ENCODE measurements at places on chromosomes 16 and 17.

DNA sequence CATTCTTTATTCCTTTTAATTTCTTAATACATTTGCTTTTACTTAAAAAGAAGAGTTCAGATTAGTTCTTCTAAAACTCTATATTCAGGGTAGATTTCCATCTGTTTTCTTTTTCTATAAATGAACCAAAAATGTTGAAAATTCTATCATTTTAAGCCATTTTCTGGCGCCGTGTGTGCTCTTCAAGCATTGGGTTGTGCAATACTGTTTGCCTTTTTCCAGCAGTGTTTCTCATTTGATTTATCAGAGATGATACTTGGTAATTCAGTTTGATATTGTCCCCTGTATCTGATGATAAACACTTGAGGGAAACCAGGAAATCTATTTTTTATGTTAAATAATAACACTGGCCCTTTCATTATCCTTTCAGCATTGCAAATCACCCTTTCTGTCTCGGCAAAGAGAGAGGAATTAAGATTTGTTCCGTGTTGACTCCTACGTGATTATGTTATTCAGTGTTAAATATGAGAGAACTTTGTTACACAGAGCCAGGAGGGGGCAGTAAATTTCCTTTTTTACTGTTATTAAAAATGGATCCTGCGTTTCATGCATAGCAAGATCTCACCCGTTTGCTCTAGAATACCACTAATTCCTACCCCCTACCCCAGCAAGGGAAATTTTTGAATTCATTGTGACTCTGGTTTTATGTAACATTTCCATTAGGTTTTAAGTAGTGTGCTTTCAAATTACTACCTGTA is 606.9 kb upstream of the RBFOX1 start:
- no peak for DNase-seq

DNA sequence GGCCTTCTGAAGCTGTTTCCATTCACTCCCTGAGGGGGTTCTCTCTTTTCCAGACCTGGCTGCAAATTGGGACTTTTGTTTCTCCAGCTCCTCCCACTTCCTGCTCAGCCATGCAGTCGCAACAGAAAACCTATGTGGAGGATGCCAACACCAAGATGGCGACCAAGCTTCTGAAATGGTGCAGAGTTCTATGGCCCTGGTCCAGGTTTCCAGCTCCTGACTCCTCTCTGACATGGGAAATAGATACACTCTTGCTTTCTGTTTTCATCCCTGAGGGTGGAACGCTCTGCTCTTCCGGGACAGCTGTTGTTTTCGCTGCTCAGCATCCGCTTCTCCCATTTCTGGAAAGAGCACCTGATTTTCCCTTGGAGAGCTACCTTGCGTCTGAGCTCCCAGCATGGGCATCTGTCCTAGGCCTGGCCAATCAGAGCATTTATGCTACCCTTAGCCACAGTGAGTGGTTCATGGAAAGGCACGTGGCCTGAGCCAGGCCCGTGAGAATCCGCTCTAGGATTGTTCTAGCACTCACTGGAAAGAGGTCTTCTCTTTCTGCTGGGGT is 8.1 kb downstream of the GPRC5B start:
- no peak for DNase-seq

- no peak for DNase-seq
These were observed 76.8 kb downstream of the RPTOR start for GRCh38 chr17:80621335-80621996.

DNA sequence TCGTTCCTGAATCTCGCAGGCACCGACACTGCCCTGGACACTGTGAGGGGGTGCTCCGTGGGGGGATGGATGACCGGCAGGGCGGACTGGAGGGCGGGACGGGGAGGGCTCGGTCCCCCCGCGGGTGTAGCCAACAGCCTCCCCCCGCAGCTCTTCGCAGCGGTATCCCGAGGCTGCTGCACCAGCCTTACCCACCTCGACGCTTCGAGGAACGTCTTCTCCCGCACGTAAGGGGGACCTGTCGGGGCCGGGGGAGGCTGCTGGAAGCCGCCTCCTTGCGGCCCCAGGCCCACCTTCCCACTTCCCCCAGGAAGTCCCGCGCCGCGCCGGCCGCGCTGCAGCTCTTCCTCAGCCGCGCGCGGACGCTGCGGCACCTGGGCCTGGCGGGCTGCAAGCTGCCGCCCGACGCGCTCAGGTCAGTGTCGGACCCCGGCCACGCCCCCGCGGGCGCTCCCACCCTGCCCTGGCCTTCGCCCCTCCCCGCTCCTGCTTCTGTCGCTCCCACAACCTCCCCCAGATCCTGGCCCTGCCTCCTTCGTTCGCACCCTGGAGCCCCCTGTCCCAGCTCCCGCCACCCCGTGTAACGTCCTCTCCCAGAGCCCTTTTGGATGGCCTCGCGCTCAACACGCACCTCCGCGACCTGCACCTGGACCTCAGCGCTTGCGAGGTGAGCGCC is 3.3 kb downstream of the CARMIL2 start:
- no peak for DNase-seq

GRCh38 chr17:46910179-46910927 is 12.6 kb upstream of the GOSR2 start:
- DNase-seq: no peak

DNA sequence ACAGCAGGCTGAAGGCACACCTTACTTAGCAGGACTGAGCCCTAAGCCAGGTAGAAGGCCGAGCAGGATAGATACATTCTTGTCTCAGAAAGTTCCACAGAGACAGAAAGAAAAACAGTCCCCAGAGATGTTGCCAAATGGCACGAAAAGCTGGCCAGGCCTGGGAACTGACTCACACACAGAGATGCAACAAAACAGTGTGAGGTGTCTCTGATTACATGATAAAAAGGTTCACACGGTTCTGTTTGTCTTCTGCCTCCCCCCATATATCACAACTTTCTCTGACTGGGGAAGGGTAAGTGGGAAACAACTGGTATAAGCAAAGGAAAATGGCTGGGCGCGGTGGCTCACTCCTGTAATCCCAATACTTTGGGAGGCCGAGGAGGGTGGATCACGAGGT is 1.7 kb downstream of the WBP2 start:
- no peak for DNase-seq

- DNase-seq: no peak
These were observed 1.0 kb downstream of the HOXB2 start for GRCh38 chr17:48543854-48544348.

DNA sequence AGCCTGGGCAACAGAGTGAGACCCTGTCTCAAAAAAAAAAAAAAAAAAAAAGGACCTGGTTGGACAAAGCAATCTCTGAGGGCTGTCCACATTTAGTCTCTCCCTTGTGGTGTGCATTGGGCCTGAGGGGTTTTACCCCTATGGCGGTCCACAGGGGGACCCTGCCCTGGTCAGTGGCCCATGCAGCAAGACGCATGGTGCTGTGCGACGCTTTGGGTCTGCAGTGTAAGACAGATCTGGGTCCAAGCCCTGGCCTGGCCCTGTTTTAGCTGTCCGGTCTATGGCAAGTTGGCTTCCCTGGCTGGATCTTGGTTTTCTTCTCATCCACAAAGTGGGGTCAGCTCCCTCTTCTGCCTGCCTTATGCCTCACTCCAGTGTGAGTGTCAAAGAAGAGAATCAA is 123.2 kb upstream of the NLRP1 start:
- no peak for DNase-seq

- DNase-seq: no peak
These were observed 2.1 kb downstream of the ANTKMT start for GRCh38 chr16:722835-723633.

DNA sequence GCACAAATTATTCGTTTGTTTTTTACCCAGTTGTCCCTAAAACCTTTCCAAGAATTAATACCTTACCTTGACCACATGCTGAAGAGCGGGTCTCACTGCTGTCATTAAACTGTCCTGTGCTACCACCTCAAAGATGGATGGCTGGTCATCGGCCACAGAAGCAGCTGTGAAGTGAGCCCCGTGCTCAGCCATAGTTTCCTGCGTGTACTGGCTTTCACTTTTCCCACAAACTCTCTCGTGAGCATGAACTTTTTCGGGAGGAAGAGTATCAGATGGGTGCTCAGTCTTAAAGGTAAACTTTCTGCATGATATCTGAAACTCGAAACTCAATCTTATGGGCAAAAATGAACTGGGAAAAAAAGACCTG is 558 bp downstream of the PEX12 start:
- DNase-seq: no peak

DNA sequence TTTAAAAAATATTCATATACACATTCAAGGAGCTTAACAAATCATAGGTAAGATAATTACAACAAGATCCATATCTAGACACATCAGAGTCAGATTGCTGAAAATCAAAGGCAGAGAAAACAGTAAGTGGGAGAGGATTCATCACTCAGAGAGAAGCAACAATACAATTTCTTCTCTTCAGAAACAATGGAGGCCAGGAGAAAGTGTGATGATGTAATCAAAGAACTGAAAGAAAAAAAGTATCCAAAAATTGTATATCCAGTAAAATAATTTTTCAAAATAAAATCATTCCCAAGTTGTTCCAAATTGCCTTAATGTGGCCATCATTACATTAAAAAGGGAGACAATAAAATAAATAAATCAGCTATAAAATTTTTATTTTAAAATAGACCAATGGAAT is 17.7 kb upstream of the ABCA6 start:
- no peak for DNase-seq

DNA sequence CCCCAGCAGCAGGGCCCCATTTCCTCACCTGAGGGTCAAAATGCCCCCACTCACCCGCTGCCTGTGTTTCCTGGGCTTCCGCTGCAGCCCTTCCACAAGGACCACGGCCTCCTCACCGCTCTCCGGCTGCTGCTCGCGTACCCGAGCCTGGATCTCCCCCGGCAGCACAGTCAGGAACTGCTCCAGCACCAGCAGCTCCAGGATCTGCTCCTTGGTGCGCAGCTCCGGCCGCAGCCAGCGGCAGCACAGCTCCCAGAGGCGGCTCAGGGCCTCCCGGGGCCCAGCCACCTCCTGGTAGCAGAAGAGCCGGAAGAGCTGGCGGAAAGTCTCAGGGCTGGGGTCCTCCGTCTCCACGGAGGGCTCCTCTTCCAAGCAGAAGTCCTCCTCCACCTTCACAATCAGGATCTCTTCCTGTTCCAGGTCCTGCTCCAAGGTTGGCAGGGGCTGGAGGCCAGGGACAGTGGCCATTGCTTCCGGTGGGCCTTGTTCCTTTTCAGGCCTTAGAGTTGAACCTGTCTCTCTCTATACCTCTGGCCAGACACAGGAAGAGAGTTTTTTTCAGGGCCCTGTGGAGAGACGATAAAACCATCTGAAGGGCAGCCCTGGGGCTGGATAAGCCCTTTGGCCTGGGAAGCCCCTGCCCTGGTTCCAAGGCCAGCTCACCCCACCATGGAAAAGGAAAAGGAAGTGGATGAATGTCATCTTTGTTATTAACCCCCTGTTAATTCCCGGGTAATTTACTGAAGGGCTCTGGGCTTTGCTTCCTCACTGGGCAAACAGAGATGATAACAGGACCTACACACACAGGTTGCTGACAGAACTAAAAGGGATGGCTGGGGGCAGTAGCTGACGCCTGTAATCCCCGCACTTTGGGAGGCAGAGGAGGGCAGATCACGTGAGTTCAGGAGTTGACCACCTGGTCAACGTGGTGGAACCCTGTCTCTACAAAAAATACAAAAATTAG is 1.2 kb downstream of the ZNF500 start:
- DNase-seq: no peak

GRCh38 chr16:27242868-27243590 is 25.5 kb downstream of the NSMCE1 start:
- DNase-seq: peak; percentile 80

- DNase-seq: no peak
These were observed 489.6 kb downstream of the CDH13 start for GRCh38 chr16:83116274-83116892.

- no peak for DNase-seq
These were observed 24.1 kb downstream of the NPTX1 start for GRCh38 chr17:80452173-80452915.

- DNase-seq: no peak
These were observed 895.8 kb upstream of the SOX9 start for GRCh38 chr17:71224824-71225575.
